ENCODE measurements at places on chromosomes 4 and X.

DNA sequence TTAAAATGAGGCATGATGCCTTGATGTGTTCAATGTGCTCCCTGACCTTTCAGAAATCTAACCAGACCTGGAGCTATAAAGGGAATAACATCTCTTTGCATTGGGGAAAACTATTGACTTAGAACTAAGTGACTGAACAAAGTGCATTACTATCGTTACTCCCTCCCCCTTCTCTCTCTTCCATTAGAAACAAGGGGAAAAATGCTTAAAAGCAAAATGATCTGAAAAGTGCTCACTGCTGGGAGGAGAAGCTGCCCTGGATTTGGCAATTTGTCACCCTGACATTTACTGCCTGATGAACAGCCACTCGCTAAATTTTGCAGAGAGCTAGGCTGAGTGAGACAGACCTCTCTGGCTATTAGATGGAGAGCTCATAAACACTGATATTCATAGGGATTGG lies 48.6 kb upstream of the PARM1 start:
- DNase-seq: no peak

DNA sequence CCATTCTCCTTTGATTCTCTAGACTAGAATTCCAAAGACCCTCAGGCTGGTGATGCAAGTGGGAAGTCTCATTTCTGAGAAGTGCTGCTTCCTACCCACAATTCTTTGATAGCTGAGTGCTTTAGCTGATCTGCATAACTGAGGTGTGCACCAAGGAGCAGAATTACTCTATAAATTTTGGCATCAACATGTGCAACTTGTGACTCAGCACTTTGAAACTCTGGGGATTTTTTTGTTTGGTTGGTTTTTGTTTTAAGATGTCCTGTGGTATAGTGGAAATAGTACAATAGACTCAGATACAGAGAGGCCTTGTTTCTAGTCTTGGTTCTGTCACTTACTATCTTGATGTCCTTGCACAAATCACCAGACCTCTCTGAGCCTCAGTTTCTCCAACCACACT lies 148.4 kb downstream of the AR start:
- DNase-seq: no peak

DNA sequence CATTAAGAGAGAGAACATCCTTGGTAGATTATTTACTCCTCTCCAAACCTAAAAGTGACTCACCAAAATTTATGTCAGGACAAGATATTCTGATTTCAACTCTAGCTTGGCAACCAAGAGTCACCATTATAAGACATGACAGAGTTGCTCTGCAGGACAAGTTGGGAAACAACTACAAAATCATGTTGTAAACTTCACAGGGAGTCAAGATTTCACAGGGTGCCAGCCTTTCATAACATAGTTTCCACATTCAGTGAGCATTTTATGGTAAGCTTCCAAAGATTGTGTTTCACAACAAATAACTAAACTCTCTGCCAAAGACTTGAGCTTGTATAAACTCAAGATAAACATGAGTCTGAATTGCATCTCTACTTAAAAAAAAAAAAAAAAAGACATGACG lies 121.0 kb upstream of the DIAPH2 start:
- no peak for DNase-seq

GRCh38 chr4:141625023-141625422 lies 11.4 kb upstream of the IL15 start:
- DNase-seq: no peak

GRCh38 chr4:27267970-27268355 lies 407.3 kb downstream of the STIM2 start:
- DNase-seq: no peak

DNA sequence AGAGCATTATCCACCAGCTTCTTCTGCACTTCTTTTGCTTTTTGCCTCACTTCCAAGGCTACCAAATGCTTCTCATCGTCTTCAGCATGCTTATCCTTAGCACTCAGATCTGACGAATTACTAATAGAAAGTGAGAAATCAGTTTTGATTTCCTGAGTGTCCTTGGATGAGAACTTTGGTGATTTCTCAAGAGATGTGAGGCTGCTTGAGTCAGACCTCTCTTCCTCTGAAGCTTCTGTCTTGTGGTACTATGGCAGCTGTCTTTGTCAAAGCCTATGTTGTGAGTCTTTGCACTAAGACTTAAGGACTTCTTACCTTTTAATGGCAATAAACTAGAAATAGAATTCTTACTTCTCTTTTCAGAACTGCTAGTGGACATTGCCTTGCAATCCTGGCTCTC lies 169.9 kb downstream of the CPE start:
- DNase-seq: no peak

GRCh38 chrX:150464001-150464400 lies 100.9 kb downstream of the MAMLD1 start:
- DNase-seq: no peak

DNA sequence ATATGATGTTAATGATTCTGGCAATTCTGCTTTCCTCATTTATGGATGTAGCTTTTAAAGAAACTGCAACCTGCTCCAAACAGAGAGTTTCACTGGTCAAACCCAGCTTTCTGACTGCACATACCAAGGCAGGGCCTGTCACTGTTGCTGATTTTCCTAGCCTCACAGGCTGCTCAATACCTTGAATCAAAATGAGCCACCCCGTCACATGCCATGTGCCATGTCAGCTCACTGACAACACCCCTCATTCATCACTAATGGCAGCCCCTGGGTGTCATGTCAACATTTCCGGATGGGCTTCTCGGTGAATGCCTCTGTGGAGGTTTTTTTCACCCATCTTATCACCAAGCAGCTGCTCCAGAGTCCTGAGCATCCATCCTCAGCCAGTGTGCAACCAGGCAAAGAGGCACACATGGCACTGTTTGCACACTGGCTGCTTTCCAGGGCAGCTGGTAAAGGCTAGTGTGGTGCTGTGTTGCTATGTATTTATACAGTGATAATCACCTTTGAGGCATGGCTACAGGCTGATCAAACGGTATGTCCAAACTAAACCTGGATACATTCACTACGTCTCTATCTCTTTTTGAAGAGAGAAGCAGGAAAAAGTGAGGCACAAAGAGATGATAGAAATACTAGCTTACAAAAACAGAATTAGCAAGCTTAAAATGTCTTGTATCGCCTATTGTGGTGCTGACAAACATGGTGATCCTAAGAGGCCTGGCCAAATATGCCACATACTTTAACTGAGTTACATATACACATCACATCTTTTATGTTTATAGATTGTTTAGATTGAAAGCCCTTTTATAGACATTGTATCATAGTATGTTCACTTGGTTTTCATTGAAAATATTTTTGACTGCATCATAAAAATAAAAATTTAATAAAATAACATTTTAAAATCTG lies 94.6 kb upstream of the INPP4B start:
- DNase-seq: no peak

DNA sequence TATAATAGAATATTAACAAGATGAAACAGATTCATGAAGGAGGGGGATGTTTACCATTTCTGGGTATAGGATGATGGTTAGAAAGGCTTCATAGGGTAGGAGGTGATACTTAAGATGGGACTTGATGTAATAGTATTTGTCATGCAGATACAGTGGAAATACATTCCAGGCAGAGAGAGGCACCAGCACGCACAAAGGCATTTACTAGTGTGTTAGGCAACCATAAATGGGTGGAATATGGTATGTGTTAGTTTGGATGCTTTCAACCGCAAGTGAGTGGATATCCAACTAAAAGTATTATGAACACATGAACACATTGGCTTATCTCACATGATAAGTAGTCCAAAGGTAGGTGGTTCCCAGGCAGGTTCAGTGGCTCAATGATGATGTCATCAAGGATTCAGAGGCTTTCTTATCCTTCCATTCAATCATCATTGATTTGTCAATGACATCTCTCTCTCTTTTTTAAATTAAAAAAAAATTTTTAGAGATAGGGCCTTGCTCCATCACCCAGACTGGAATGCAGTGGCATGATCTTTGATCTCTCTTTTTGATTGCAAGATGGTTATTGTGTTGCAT lies 12.7 kb upstream of the STARD8 start:
- DNase-seq: no peak

DNA sequence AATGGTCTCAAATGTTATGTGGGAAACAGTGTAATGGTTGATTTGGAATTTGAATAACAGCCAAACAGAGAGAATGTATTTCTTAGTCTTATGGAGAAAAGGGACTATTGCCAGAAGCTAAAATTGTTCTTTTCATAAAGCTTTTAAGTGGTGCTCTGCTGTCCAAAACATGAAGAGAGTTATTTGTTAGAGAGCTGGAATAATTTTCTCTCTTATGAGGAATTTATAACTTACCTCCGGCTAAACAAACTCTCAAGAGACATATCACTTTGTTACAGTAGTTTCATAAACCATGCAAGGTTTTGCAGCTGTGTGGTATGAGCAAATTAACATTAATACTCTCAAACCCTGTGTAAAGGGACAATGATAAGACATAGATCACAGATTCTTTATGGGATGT lies 28.6 kb downstream of the SULT1B1 start:
- DNase-seq: no peak

DNA sequence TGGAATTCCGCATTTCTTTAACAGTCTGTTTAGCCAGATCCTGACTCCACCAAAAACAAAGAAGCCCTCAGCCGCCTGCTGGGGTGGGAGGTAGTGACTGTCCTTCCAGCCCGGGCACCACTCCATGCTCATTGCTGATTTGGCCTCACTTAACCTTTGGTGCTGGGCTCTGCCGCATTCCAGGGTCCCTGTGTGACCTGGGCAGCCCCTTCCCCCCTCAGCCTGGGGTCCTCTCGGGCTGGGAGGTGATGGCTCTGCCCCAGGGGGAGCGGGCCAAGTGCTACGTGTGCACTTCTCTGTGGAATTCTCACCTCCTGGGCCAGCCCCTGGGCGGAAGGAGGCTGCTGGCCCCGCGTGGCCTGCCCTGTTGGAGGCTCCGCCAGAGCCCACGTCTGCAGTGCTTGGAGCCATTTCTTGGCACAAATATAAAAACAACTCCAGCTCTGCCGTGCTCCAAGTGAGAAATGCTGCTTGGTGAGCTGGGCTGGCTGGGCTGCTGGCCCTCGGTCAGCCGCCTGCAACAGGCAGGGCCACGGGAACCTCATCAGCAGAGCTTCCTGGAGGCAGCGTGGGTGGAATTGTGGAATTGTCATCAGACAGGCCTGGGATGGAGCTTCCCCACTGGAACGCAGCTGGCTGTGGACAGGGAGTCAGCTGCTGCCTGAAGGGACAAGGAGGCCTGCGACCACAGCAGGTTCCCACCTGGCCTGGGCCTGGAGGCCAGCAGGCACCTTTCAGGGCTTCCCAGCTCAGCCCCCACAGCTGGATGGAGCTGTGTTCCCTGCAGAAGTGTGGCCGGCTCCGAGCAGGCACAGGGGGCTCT lies 66.0 kb downstream of the TRMT44 start:
- no peak for DNase-seq

- no peak for DNase-seq
Observed at GRCh38 chr4:59127743-59128142, 2017.6 kb upstream of the IGFBP7 start.

GRCh38 chrX:13373027-13373426 lies 53.2 kb upstream of the ATXN3L start:
- no peak for DNase-seq

- DNase-seq: no peak
Observed at GRCh38 chr4:107330916-107331315, 294.8 kb upstream of the DKK2 start.

DNA sequence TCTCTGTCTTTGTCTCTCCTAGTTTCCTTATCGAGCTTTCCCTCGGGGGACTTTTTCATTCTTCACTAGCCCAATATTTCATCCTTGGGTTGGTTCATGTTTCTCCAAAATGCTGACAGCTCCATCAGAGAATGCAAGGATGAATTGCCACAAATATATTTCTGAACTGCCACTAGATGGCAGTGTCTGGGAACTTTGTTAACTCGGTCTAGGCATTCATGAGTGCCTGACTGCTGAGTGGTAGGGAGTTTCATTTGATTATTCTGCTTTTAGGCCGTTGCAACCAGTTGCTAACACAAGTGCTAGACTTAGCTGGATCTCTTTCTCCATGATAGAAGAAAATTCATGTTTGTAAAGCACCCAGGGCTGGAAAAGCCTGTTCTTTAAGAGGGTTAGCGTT lies 73.5 kb upstream of the RAP2C start:
- DNase-seq: peak; percentile 8

DNA sequence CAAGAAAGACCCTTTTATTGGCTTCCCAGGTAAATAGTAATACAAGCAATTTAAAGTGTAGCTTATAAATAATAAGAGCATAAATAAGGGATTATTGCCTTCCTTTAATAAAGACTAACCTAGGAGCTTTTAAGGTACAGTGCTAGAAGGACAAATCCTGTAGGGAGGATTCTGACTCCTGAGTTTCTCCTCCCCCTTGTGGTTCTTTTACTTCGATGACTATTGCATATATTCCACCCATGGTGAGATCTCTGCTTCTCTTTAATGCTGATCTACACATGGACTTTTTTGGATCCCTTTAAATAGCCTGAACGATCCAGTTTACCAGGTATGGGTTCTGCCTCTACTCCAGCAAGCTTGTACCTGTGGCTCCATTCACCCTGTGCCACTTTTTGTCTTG lies 2.5 kb downstream of the GALNT7 start:
- no peak for DNase-seq

DNA sequence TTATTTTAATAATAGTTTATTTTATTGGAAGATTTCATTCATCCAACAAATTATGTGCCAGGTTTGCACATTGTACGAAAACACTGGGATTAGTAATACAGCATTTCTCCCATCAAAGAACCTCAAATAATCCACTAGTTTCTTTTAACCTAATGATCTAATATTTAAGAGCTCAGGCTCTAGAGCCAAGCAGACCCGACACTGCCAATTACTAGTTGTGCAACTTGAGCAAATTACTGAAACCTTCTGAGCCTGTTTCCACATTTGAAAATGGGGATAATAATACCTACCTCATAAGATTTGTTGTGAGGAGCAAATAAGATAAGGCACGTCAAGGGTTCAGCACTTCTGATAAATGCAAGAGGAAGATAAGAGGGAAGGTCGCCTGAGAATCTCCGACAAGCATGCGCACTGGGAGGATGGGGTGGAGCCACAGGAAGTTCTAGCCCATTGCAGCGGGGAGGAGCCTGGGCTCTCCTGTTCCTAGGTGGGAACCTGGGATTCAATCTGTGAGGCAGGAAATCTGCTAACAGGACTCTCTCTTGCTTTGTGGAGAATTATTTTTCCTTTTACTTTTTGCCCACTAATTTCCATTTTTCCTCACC lies 141.5 kb upstream of the SMAD1 start:
- DNase-seq: no peak

DNA sequence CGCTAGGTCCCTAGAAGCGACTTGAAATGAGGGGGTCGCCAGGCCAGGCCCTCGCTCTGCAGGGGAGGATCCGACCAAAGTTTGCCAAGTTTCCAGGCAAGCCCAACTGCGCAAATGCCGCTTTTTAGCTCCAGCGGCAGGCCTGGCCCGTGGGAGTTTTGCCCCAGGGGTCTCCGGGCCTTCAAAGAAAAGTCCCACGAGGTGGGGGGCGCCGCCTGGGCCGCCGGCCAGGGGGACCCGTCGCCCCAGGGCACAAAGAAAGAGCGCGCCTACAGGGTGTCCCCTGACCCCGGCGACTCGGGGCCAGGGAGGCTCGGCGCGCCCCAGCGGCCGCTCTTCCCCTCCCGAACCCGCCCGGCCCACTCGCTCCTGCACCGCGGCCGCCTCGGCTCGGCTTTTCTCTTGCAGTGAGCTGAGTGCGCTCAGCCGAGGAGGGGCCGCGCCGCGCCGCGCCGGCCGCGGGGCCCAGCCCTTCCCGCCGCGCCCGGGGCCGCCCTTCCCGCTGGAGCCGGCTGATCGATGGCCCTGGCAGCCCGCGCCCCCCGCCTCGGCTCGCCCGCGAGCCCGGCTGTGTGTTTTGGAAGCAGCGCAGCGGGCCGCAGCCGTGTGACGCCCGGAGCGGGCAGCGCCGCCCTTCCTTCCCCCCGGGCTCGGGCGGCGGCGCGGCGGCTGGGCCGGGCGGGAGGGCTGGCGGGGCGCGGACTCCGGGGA lies 754 bp upstream of the KLF3 start:
- peak; percentile 71 for DNase-seq

Measured in activated CD4-positive, alpha-beta T cell treated with anti-CD3 and anti-CD28 coated beads for 48 hours (primary cell).